ENCODE measurements at places on chromosomes 16 and 17. TPM values are rescaled to one million over a fixed set of nuclear protein-coding genes. Genes with fewer than 3 reads are reported as not detected.

- peak; percentile 51 for DNase-seq
These were observed 724 bp downstream of the UBE2I start for GRCh38 chr16:1309888-1310831.

GRCh38 chr16:85579923-85580580 lies 33.1 kb upstream of the GSE1 start:
- DNase-seq: no peak

CETP gene
- not detected for total RNA-seq

DNA sequence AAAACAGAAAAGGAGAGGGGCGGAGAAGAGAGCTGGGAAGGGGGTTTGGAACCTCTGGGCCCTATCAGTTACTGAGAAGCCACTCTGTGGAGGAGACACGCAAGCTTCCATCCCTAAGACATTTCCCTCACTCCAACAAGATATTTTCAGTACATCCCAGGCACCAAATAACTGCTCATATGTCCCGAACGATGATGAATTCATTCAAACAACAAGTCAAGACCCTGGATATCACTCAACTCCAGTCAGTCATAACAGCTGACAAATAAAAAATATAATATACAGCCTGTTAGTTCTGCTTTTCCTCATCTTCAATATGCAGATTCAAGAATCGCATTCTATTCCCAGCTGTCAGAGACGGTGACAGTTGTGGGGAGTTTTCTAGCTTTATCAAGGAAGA lies 104.0 kb upstream of the ZFHX3 start:
- no peak for DNase-seq

CDK5RAP3 gene
- 170 TPM for total RNA-seq

GRCh38 chr17:74671031-74671771 lies 41.5 kb downstream of the CD300LF start:
- peak; percentile 25 for DNase-seq

GRCh38 chr16:28027055-28027454 lies 36.5 kb downstream of the GSG1L start:
- DNase-seq: no peak

SLC6A4 gene
- not detected for total RNA-seq

DNA sequence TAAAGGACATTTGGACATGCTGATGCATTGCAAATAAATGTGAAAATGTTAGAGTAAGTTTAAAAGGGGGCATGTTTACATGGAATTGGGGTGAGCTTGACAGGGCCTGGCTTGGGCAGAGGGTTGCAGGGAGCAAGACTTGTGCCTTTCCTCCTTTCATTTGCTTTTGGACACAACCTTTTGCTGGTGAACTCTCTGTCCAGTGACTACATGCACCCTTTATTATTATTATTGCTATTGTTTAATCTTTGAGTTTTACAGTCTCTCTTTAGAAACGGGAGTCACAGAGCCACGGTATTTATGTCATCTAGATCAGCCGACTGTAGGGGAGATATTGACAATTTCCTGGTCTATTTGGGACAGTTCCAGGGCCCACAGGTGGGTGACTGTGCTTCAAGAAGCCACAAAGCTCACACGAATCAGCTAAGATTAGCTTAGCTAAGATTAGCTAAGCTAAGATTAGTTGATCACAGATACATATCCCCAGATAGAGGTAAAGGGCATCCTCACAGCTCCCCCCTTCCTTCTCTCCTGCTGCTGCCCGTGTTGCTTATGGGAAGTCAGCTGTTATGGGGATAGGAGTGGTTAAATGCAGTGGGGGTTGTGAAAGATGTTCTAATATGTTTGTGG lies 28.9 kb upstream of the ETV4 start:
- DNase-seq: no peak

Measured in uterus (tissue), 4 donors.